Mesenteric fat pad (tissue), 1 donor: ENCODE measurements at places on chromosomes 11 and 22. TPM values are rescaled to one million over a fixed set of nuclear protein-coding genes. Genes with fewer than 3 reads are reported as not detected.

The ASRGL1 gene
- 22.6 TPM for total RNA-seq

DNA sequence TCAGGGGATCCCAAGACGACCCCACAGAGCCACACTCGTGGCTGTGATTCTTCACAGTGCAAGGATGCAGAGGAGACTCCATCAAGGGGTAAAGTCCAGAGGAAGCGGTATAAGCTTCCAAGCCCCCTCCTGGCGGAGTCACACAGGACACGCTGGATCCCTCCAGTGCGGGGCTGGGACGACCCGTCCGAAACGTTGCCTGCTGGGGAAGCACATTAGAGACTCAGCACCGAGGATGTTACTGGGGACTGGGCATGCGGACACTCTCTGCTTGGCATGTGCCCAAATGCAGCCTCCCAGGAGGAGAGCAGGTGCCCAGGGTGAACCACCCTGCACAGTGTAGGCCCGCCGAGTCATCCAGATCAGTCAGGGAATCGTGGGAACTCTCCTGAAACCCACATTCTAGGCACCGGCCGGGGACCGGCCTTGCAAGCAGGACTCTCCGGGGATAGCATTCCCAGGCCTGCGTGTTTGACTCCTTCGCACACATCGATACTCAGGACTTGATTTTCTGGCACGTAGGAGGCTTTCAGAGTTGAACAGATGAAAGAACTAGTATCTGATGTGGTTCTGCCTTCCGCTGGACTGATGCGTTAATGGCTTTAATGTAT, 229.8 kb downstream of the TBC1D22A start:
- DNase-seq = peak; percentile 79

The TMEM132A gene
- 6.7 TPM for total RNA-seq

GRCh38 chr11:10385696-10386095, 69.4 kb upstream of the AMPD3 start:
- DNase-seq = no peak

DNA sequence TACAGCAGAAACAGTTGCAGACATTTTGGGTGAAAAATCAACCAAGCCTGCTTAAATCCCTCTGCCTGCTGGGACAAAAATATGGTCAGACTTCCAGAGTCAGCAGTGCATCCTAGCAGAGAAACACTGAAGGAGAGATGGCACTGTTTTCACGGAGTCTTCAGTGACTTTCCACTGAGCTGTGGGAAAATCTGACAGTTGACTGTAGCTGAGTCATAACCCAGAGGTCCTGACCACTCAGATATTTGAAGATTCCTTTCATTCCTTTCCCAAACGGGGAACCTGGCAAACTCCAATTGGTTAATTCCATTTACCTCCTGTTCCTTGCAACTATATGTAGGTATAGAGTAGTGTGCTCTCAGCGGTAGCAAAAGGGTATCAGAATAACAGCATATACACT, 20.9 kb upstream of the UPB1 start:
- no peak for DNase-seq

DNA sequence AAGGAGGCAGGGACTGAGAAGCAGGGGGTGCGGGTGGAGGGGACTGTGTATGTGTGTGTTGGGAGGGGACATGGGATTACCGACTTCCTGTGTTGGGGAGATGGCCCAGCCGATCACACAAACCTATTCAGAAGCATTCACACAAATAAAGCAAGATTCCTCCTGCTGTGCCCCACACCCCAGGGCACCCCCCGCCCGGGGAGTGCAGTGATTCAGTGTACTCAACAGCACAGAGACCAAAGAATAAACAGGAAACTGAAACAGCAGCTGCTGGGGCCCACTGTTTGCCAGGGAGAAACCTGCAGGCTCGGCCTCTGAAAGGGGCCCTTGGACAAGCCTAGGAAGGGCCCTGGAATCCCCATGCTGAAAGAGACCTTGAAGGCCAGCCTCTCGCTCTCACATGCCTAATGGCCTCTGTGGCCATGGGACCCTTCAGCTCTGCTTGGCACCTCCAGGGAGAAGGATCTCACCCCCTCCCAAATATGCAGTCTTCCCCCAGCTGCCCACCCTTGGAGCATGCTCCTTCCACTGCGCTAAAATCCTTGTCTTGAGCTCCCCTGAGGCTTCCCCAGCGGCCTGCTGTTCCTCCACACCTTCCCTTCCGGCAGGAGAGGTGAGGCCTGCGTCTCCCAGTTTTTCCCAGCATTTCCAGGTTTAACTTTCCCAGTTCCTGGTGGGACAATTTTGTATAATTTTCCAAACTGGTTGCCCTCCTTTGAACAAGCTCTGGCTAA, 72.9 kb downstream of the CSNK2A3 start:
- DNase-seq = peak; percentile 87
